ENCODE measurements at places on chromosomes 1 and 21.

GRCh38 chr1:6694121-6694713, 7.4 kb downstream of the DNAJC11 start:
- DNase-seq, result no peak

- DNase-seq, result no peak
Measured at GRCh38 chr1:204340081-204340889, 19.4 kb downstream of the PLEKHA6 start.

DNA sequence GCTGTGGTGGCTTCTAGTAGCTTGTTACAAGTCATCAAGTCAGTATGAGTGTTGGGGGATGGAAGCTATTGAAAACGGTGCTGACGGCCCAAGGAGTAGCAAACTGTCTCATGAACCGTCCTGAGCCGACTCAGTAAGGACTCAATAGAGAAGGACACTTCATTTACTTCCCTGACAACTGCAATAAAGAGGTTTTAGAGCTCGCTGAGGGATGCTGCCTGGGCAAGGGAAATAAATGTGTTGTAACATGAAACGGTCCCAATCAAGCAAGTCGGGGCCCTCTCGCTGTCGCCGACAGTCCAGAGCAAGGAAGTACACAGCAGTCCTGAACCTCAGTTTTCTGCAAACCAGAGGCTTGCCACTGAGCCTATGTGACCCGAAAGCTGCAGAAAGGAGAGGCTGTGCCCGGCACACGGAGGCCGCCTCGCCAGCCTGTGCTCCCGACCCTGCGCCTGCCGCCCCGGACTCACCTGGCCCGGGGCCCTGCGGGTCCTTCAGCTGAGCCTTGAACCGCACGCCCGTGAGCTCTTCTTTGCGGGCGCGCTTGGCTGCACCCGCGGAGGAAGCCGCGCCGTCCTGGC, 423 bp downstream of the URB1 start:
- DNase-seq, result no peak

GRCh38 chr1:64986903-64987871, 20.8 kb upstream of the JAK1 start:
- no peak for DNase-seq

DNA sequence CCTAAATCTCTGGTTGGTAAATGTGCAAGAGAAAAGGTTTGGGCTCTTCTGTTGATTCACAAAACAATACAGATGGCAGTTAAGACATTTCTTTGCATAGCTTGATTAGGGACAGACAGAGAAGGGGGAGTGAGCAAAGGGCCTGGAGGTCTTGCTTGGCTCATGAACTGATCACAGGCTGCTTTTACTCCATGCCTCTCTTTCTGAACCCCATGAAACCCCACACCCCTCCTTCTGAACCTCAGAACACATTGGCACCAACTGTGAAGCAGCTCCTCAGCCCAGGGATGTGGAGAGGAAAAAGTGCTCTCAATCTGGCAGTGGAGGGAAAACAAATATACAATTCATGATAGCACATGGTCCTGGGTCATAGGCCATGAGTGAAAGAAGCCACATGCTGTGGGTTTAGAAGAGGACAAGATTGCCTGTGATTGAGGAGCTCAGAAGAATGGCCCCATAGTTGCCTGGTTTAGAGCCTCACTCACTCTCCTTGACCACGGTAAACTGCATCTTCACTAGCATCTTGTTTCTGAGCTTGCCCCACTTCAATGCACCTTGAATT, 111.6 kb upstream of the GADD45A start:
- DNase-seq, result no peak

- no peak for DNase-seq
Measured at GRCh38 chr1:55695552-55695951, 480.4 kb upstream of the USP24 start.

Data from amygdala (tissue), 56 donors.